ENCODE measurements at places on chromosomes 3 and 15. TPM values are rescaled to one million over a fixed set of nuclear protein-coding genes. Genes with fewer than 3 reads are reported as not detected.
A peak's percentile ranks its signal among the peaks of the same experiment; 100 is the strongest.

The GOLGA6B gene
- not detected for total RNA-seq

GRCh38 chr3:28743831-28744230 lies 395.2 kb upstream of the AZI2 start:
- H3K36me3 ChIP-seq: no peaks in the 10 kb centered on the region
- no peak overlapping the region for H3K4me3 ChIP-seq
- H3K4me1 ChIP-seq: peaks cover 8% of the 10 kb centered on the region
- H3K27ac ChIP-seq: no peak overlapping the region
- no peak for DNase-seq
- H3K27me3 ChIP-seq: no peaks in the 10 kb centered on the region

DNA sequence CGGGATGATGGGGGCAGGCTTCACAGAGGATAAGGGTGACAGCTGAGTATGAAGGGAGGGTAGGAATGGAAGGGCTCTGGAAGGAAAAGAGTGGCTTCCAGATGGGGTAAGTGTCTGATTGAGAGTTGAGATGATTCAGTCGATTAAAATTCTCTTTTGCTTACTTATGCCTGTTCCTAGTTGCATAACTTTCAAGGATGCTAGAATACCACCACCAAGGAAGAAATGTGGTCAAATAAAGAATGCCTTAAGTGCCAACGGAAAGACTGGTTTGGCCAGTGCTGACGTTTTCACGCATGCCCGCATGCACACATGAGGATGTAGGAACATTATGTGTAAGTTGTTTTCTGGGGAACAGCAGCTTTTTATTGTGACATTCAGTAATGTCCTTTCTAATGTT lies 263.4 kb upstream of the WNT5A start:
- H3K27ac ChIP-seq: no peak overlapping the region
- H3K4me3 ChIP-seq: no peak overlapping the region
- no peaks in the 10 kb centered on the region for H3K36me3 ChIP-seq
- no peak for DNase-seq

DNA sequence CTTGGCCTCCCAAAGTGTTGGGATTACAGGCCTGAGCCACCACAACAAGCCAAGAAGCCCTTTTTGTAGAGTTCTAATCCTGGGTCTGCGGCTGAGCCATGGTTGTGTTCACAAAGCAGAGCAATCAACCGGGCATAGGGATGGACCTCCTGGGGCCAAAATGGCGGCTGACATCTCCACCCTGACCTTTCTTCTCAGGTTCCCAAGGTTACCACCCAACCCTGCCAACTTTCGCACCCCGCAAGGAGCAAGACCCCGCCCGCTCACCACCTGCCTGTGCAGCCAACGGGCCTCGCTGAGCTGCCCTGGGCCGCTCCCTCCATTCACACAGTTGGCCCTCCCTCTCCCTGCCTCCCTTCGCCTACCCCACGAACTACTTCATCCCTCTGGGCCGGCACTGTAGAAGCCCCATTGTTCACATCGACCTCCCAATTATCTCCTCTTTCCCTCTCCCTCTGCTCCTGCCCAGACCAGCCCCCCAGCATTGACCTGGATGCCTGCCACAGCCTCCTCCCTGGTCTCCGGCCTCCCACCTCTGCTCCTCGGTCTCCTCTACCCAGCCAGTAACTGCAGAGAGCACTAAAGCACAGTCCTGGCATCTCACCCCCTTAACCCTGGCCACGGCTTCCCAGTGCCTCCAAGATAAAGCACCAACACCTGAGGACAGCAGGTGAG lies 62.0 kb upstream of the TFRC start:
- peaks cover 17% of the 10 kb centered on the region for H3K4me1 ChIP-seq
- peaks cover 2% of the 10 kb centered on the region for H3K27me3 ChIP-seq
- H3K4me3 ChIP-seq: no peak overlapping the region
- no peaks in the 10 kb centered on the region for H3K36me3 ChIP-seq
- no peak for DNase-seq

- DNase-seq: peak; percentile 97
- peaks cover 21% of the 10 kb centered on the region for H3K4me1 ChIP-seq
- peaks cover 62% of the 10 kb centered on the region for H3K36me3 ChIP-seq
- H3K27ac ChIP-seq: peak within 1 kb of the TSS; percentile 97
- peak within 1 kb of the TSS; percentile 90 for H3K4me3 ChIP-seq
- no peaks in the 10 kb centered on the region for H3K27me3 ChIP-seq
Observed at GRCh38 chr15:43800286-43801141, at the start of gene HYPK. Gene HYPK, plus strand, starts transcription at chr15:43800599. Its CDS starts 24 bp downstream, at chr15:43800623.

DNA sequence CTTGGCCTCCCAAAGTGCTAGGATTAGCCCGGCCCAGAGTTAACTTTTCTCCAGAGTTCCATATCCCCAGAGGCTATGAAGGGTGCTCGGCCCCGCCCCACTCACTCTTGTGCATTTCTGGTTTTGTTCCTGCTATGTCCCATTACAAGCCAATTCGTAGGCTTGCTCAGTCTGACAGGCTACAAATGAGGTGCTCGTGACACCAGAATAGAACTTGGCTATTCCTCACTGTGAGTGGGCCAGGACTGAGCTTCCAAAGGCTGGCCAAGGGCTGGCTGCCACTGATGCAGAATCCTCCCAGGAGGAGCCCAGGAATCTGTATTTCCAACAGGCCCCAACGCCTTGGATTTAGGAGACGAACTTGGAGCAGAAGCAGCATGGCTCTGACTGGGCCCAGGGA lies 282.7 kb upstream of the C2CD4B start:
- H3K4me3 ChIP-seq: no peak overlapping the region
- DNase-seq: no peak
- H3K36me3 ChIP-seq: no peaks in the 10 kb centered on the region
- H3K4me1 ChIP-seq: peaks cover 37% of the 10 kb centered on the region

GRCh38 chr3:13274551-13275332 lies 145.4 kb downstream of the NUP210 start:
- H3K27me3 ChIP-seq: peaks cover 27% of the 10 kb centered on the region
- H3K27ac ChIP-seq: no peak overlapping the region
- no peak overlapping the region for H3K4me3 ChIP-seq
- DNase-seq: peak; percentile 37
- peaks cover 49% of the 10 kb centered on the region for H3K4me1 ChIP-seq
- no peaks in the 10 kb centered on the region for H3K36me3 ChIP-seq

All from muscle of leg (tissue), 16 donors.